ENCODE measurements at places on chromosomes 6 and 20. TPM values are rescaled to one million over a fixed set of nuclear protein-coding genes. Genes with fewer than 3 reads are reported as not detected.

GRCh38 chr6:153024709-153025017 is 22.2 kb upstream of the MTRF1L start:
- DNase-seq: no peak

HAO1 gene
- not detected for total RNA-seq

PRL gene
- total RNA-seq: not detected

TMEM151B gene
- total RNA-seq: under 0.01 TPM

CST5 gene
- total RNA-seq: not detected

DNA sequence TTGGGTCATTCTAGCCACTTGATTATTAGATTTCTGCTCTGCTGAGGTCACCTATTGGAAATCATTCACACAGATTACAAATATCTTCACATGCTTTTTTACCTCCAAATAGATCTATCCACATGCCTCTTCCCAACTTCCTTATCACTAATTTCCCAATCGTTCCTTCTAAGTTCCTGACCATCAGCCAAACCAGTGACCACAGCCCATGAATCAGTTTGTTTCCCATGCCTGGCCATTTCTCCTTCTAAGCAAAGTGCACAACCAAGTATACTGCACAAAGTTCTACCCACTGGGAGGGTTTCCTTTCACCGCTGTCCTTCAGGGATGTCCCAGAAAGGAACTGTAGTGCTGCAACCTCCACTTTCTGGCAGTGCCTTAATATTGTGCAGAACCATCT is 140.5 kb upstream of the SYNDIG1 start:
- DNase-seq: no peak

DNA sequence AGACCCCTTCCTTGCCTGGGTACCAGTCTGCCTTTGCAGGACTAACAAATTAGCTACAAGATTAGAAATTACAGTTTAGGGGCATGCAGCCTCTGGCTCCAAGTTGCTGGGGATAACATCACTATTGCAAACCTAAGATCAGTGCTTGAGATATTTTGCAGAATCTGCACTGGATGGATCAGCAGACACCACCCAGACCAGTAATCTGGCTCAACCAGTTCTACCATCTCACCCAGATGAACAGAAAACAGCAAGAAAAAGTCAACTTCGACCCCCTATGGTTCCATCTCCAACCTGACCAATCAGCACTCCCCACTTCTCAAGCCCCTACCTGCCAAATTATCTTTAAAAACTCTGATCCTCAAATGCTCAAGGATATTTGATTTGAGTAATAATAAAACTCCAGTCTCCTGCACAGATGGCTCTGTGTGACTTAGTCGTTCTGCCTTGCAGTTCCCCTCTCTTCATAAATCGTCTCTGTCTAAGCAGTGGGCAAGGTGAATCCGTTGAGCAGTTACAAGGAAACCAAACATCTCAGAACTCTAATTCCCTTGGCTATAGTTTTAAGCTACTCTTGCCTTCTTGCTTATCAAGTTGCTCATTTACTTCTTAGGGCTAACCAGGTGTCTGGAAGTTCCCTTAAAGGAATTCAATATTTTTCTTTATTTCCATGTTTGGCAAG is 16.1 kb upstream of the LMBRD1 start:
- DNase-seq: no peak

- no peak for DNase-seq
These were observed 32.9 kb upstream of the PRSS35 start for GRCh38 chr6:83479389-83479788.

DNA sequence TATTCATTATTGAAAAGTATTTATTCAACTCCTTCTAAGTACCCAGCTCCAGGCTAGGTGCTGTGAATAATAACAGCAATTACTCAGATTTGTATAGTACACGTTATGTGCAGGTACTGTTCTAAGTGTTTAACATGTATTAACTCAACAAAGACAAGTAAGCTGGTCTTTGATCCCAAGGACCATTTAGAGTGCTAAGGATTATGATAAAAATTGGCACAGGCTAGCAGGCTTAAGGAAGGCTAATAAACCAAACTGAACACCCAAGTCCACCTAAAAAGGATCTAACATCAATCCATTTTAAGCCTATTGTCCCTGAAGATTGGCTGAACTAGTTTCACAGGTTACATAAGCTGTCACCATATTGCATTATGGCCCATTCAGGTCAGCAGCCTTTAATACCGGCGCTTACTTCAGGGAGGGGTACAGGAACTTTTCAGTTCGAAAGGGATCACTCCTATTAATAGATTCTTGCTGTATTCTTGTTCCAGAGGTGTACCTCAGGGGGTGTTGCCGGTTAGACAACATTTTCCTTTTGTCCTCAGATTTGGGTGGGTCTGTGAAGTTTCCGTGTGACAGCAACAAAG is 99.0 kb upstream of the GMDS start:
- peak; percentile 22 for DNase-seq

GRCh38 chr6:161901740-161902426 is 628.0 kb upstream of the AGPAT4 start:
- DNase-seq: peak; percentile 19

- peak; percentile 76 for DNase-seq
These were observed 725 bp downstream of the BTBD3 start for GRCh38 chr20:11918391-11918845.
